RKO (cell line): ENCODE measurements at places on chromosomes 7 and 10.

- DNase-seq, result no peak
Measured at GRCh38 chr7:143073556-143073955, 21.4 kb downstream of the OR6V1 start.

GRCh38 chr10:19937989-19938388, 121.8 kb downstream of the PLXDC2 start:
- DNase-seq, result no peak

GRCh38 chr7:7449055-7449454, 86.6 kb downstream of the COL28A1 start:
- DNase-seq, result peak; percentile 12

DNA sequence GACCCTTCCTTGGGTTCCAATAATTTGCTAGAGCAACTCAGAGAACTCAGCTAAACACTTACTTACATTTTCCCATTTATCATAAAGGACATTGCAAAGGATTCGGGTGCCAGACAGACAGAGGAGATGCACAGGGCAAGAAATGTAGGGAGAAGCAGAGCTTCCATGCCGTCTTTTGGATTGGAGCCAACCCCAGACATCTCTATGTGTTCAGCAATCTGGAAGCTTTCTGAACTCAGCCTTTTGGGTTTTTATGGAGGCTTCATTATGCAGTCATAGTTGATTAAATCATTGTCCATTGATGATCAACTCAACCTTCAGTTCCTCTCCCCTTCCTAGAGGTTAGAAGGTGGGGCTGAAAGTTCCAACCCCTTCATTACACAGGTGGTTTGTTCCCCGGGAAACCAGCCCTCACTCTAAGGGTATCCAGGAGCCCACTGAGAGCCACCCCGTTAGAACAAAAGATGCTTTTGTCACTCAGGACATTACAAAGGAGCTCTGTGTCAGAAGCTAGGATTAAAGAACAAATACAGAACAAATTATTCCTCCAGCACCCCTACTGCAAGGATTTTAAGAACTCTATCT, 211.9 kb upstream of the VSTM2A start:
- no peak for DNase-seq

DNA sequence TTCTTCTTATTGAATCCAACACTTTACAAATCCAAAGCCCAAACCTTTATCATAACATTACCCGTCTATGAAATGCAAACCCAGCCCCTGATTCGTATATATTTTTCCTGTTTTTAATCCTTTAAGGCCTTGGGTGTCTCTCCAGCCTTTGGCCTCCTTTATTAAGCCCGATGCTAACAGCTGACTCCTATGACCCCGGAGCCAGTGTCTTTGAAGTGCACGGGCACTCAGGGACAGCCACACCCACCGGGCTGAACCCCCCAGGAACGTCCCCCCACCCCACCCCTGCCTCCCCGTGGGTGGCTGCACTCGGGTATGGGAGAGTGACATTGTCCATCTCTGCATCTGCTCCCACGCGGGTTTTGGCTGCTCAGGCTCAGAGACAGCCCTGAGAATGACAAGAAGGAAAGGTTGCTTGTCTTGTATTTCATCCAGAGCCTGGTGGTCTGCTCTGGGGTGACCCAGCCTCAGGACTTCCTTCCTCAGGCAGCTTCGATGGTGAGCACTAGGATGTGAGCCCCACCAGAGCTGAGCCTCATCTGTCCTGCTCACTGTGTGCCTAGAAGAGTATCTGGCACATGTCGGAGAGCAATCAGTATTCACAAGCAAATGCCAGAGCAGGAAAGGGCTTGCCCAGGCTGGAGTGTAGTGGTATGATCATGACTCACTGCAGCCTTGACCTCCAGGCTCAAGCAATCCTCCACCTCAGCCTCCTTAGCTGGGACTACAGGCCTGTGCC, 210.4 kb downstream of the SKIDA1 start:
- no peak for DNase-seq

DNA sequence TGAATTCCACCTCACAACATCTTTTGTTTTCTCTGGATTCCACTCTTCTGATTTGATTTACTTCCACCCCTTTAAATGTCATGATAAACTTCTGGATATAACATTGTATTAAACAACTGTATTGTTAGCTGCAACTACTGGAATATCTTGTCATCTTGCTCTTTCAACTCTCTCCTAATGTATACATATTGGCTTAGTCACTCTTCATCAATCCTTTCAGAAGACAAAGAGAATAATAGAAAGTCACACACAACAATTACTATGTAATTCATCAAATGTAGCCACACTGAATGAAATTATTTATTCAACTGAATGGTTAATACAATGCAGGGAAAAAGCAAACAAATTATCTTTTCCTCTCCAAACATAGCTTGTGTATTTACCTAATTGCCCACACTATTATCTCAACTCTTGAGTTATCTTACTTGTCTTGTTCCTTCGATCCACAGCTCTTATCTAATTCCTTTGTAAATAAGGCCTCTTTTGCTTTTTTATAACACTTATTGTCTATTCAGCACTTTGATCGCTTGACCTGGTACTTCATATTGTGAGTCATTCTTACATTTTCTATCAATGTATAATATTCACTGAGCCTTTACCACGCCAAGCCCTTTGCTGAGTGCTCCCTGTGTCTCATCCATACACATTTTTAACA, 16.7 kb downstream of the SEMA3A start:
- no peak for DNase-seq

- peak; percentile 80 for DNase-seq
Measured at GRCh38 chr10:102072673-102073527, 7.8 kb downstream of the HPS6 start.

- no peak for DNase-seq
Measured at GRCh38 chr7:84231157-84231556, 36.6 kb upstream of the SEMA3A start.

GRCh38 chr10:117071286-117072050, 66.5 kb upstream of the SHTN1 start:
- no peak for DNase-seq

DNA sequence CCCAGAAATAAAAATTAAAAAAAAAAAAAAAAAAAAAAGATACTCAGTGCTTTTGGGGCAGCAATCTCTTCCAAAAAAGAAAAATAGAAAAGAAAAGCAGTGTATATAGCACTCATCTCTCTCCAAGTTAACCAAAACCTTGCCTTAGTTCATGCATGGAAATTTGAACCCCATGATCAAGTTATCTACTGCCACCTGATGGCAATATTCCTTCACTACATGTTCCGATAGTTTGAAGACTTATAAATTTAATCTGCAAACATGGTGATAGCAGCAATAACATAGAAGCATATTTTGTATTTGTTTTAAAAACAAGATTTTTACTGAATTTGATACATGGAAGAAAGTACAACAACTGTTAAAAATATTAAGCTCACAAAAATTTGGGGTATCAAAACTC, 48.6 kb upstream of the SLIT1 start:
- peak; percentile 57 for DNase-seq

- no peak for DNase-seq
Measured at GRCh38 chr10:35493196-35494118, 111.7 kb upstream of the GJD4 start.

DNA sequence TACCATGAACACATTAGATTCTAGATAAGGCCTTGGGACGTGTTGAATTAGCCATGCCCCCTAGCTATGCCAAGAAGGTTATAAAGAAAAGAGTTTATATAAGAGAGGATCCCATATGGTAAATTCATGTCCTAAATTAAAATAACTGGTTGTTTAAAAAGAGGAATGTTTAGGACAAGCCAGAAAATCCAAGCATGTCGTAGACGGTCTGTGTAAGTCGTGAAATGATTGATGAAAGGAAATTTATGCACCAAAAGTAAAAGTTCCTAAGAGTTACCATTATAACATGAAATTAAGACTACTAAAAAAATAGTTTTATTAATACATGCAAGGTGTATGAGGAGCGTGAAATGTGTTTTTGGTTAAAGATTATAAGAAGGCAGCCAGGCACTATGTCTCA, 624.9 kb downstream of the ARL4A start:
- peak; percentile 15 for DNase-seq

- DNase-seq, result no peak
Measured at GRCh38 chr10:26336979-26337378, 101.2 kb upstream of the APBB1IP start.

DNA sequence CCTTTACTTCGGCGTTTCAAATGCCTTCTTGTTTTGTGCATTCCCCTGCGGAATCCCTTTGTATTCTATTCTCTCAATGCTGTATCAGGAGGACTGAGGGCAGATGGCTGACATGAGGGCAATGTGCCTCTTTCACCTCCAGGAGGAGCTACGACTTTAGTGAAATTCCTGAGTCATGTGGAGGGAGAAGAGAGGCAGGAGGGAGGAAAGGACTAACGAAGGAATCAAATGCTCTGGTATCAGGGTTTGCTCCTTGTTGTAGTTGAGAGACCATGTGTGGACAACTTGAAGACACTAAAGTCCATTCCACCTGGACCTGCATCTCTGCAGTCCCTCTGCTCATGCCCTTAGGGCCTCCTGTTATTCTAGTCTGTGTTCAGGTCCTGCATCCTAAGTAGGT, 40.2 kb upstream of the PRSS58 start:
- peak; percentile 56 for DNase-seq

DNA sequence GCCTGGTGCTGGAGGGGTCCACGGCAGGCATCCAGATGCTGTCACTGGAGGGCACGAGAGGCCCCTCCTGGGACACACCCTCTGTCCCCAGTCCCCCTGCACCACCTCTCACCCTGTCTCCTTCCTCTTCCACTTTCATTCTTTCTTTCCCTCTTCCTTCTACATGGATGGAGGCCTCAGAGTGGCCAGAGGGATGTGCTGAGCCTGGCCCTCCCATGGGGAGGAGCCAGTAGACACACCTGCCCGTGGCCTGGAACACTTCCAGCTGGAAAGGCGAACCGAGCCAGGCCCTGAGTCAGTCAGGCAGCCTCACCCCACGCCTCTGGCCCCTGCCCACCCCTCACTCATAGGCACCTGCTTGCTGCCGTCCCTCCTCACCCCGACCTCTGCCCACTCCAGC, 55.9 kb upstream of the MXI1 start:
- DNase-seq, result no peak

- peak; percentile 51 for DNase-seq
Measured at GRCh38 chr10:26365681-26366358, 72.3 kb upstream of the APBB1IP start.

DNA sequence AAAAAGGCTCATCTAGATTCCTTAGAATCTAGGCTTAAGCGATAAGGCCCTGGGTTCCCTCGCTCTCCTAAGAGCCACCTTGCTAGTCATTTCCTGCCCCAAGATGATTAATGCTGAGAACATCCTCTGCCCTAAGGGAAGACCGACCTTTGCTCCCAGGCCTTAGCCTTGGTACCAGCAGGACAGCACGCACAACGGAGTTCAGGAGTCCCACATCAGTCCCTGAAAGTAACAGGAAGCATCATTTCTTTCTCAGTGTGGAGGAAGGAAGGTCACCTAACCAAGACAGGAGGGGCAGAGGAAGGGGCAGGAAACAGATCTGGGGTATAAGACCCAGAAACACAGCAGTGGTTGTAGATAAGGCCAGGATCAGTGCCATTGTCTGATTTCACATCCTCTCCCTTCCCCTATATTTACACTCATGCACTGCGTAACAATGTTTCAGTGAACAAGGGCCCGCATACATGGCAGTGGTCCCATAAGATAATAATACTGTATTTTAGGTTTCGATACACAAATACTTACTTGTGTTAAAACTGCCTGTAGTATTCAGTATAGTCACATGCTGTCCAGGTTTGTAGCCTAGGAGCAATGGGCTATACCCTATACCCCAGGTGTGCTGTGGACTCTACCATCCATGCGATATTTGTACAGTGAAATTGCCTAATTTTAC, 8.1 kb upstream of the FAM107B start:
- DNase-seq, result peak; percentile 95

DNA sequence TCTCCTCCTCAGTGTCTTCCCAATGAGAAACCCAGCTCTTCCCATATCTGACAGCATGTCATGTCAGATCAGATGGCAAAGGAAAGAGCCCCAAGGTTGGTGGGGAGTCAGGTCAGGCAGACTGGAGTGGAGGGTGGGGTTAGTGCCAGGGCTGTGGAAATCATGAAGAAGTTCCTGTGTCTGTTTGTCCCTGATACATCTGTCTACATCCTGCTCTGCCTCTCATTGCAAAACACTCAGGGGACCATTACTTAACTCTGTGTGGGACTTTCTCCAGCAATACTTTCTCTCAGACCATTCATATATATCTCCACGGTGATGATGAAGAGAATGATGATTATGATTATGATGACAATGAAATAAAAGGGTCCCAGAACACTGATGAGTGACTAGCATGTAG, 3.3 kb downstream of the PRRT4 start:
- no peak for DNase-seq

DNA sequence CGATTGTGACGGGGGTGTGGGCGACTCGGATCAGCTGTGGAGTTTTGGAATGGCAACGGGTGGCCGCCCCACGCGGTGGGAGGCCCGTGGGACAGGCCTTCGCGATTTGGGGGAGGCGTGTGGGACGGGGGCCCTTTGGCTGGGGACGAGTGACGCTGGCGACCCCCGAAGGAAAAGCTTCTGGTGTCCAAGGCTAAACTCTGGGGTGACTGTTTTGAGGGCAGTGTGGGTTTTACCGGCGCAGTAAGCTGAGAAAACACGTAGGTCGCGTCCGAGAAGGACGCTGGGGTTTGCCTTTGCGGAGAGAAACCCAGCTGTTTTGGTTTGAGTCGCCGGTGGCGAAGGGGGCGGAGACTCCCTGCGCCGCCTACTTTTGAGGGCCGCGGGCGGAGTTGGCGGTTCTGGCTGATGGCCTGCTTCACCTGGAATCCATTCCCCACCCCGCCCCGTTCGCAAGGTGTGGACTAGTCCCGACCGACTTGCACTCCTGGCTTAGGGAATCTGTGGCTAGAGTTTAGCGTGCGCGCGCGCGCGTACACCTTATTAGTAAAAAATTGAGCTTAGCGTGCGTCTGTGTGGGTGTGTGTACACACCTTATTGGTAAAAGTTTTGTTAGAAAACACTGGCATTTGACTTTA, 606 bp downstream of the TAX1BP1 start:
- DNase-seq, result peak; percentile 70

- no peak for DNase-seq
Measured at GRCh38 chr10:71757399-71757922, 15.9 kb downstream of the VSIR start.

DNA sequence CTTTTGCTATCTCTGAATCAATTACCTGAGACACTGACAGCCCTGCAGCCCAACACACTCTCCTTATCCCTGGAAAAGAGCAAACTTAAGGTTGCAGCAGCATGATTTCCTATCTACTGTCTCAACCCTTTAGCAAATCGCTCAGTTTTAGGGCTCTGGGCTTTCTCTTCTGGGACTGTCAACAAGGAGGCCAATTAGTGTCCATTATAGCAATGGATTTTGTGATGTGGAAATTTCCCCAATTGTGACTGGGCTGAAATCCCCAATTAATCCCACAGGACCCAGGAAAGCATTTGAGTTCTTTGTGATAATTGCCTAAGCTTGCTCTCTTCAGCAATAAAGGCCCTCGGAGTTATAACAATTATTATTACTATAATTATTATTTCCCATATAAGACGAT, 197.0 kb downstream of the ZNF438 start:
- no peak for DNase-seq

GRCh38 chr10:117541909-117542705, 439 bp upstream of the EMX2 start:
- no peak for DNase-seq
